ENCODE measurements at places on chromosomes 4 and X.

- peak; percentile 56 for DNase-seq
These were observed 219.2 kb upstream of the FAT1 start for GRCh38 chr4:186942758-186943377.

DNA sequence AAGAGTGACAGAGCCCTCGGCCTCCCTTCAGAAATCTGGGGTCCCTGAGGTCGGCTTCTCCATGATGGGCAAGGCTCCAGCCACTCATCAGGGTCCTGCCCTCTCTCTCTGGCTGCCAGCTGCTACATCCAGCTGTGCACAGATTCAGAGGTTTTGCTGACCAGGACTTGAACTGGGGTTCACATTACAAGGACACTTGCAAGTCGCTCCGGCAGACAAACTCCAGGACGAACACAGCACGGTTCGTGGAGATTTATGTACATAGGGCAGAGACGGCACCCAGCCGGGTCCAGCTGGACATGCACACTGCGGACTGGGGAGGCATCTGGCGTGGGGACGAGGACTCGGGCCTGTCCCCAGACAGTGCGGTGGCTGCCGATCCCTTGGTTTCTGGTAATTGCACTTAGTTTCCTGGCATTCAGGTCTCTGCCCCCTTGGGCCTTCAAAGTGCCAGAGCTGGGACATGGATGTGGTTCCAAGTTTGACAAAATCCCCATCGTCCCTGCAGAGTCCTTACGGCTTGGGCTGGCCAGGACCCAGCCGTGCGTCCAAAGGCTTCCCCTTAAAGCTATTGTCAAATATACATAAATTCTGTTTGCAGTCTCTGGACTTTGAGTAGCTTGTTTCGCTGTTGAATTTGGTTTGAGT is 6.2 kb upstream of the C4orf50 start:
- no peak for DNase-seq

GRCh38 chrX:133849676-133850075 is 135.7 kb downstream of the GPC3 start:
- no peak for DNase-seq

GRCh38 chr4:111943796-111944203 is 201.5 kb upstream of the FAM241A start:
- DNase-seq = no peak

DNA sequence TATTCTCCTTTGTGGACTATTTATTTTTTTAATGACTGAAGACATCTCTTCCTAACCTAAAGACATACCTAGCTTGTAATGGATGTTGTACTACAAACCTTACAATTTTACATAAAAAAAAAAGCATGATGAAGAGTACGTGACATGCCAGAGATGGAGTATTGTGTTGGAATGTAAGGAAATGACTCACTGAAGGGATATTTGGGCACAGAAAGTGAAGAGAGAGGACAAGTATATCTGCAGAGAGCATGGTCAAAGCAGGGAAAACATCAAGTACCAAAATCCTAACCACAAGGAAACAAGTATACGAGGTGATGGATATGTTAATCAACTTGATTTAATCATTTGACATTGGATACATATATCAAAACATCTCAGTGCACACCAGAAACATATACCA is 1051.4 kb upstream of the PRKX start:
- DNase-seq = no peak

DNA sequence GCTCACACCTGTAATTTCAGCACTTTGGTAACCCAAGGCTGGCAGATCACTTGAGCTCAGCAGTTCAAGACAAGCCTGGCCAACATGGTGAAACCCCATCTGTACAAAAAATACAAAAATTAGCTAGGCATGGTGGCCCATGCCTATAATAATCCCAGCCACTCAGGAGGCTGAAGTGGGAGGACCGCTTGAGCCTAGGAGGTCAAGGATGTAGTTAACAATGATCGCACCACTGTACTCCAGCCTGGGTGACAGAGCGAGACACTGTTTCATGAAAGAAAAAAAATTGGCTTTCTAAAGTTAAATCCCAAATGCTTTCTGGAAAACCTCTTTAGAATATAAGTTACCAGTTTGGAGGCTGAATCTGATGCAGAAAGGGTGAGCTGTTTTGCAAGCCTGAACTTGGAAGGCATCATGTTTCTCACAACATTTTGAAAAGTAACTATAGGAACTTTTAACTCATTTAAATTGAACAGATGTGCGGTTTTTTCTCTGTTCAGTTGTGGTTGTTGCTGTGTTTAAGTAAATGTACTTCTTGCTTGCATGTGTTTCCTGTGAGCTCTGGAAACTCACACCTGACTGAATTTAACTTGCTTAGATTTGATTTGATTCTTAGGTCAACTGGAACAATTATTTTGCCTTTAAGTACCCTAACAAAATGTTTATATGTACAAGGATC is 39.8 kb upstream of the TMEM131L start:
- DNase-seq = no peak

DNA sequence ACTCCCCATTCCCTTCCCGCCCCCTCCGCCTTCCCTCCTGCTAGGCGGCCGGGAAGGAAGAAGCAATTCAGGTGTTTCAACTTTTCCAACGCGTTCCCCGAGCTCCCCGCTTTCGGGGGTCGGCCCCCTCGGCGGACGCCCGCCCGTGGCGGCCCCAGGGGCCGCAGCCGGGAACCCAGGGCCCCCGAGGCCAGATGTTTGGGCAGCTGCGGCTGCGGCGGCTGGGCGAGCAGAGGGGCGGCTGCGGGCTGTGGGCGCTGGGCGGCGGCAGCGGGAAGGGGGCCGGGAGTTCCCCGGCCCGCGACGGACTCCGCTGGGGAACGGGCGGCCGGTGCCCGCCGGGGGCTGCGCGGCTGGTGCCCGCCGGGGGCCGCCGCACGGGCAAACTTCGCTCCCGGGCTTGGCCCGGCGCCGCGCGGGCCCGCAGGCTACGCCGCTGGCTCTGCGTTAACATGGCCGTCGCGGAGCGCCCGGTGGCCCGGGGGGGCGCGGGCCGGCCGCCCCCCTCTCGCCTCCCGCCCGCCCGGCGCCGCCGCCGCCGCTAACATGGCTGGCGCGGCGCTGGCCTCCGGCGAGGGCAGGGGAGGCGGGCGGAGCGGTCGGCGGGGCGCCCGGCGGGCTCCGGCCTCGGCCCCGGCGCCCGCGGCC is 510 bp downstream of the HMGB3 start:
- DNase-seq = no peak

DNA sequence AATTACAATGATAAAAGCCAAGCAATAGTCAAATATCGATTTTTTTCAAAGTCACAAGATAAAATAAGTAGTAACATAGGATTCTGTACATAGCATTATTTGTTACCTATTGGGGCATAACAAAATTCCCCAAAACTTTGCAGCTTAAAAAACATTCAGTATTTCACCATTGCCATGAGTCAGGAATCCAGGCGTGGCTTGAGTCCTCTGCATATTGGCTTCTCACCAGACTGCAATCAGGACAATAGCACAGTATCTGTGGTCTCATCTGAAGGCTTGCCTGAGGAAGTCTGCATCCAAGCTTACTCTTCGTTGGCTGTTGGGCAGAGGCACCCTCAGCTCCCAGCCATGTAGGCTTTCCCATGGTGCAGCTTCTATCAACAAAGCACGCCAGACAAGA is 6.2 kb upstream of the CTBP1 start:
- DNase-seq = no peak

DNA sequence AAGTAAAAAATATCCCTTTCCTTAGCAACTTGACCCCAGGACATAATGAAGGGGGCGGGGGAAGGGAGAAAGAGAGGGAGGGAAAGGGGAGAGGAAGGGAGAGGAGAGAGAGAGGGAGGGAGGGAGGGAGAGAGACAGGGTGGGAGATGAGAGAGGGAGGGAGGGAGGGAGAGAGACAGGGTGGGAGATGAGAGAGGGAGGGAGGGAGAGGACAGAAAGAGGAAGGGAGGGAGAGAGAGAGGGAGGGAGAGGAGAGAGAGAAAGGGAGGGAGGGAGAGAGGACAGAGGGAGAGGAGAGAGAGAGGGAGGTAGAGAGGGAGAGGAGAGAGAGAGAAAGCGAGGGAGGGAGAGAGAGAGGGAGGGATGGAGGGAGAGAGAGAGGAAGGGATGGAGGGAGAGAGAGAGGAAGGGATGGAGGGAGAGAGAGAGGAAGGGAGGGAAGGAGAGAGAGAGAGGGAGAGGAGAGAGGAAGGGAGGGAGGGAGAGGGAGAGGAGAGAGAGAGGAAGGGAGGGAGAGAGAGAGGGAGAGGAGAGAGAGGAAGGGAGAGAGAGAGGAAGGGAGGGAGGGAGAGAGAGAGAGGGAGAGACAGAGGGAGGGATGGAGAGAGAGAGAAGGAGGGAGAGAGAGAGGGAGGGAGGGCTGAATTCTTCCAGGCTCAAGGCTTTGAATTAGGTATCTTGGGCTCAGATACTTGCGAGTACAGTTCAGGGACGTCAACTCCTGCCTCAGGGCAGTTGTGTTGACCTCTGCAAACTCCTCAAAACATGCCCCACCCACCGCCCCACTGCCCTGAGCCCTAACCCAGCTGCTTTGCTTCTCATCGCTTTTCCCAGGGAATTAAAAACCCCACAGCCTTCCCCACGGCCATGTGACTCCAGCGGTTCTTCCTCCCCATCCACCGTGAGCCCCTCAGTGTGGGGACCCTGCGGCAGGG is 40.0 kb upstream of the ADRA2C start:
- no peak for DNase-seq

DNA sequence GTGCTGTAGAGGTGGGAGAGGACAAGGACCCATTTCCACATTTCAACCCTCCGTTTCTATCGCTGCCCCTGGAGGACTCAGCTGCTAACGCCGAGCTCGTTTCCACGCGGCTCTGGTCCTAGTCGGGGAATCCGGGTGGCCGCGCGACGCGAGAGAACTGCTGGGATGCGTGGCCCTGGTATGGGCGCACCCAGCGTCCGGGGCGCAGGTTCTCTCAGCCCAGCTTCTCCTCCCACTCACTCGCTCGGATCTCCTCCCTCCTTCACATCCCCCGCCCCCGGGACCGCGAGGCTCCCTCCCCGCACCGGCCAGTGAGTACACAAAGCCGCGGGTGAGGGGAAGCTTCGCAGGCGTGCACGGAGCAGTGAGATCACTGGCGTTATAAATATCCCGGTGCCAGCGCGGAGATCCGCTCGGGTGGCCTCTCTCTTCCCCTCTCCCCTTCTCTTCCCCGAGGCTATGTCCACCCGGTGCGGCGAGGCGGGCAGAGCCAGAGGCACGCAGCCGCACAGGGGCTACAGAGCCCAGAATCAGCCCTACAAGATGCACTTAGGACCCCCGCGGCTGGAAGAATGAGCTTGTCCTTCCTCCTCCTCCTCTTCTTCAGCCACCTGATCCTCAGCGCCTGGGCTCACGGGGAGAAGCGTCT is at the start of gene FGF5:
TSS of gene FGF5 (plus strand) at position 412 of the 649 bp plus-strand sequence. CDS start at position 573, 161 bp downstream.
- DNase-seq = peak; percentile 73

- no peak for DNase-seq
These were observed 241.6 kb downstream of the MGST2 start for GRCh38 chr4:139907001-139907809.

- no peak for DNase-seq
These were observed 65.3 kb downstream of the CASP3 start for GRCh38 chr4:184583738-184584502.

DNA sequence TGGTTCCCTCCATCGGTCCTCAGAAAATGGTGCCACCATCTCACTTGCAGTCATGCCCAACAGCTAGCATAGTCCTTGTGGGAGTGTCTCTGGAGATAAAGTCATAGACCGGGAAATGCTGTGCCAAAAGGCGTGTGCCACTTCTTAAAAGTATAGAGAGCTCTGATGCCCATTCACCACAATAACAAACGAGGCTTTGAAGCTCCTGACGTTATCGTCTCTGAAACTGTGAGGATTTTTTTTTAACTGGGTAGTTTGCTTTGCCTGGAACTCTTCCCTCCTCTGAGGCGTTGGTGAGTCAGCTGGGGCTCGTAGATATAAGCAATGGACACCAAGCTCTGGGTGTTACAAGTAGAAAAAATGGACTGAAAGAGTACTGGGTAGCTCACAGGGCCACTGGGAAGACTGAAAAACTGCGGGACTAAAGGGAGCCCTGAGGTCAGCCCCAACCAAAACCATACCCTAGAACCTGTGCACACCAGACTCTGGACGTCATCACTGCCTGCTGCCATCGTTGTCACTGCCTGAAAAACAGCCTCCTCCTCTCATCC is 89.4 kb upstream of the TRIM2 start:
- no peak for DNase-seq

GRCh38 chrX:110294087-110294486 is 23.8 kb downstream of the AMMECR1 start:
- no peak for DNase-seq

- no peak for DNase-seq
These were observed 33.2 kb downstream of the PPARGC1A start for GRCh38 chr4:23856630-23857029.

GRCh38 chr4:113474017-113474416 is 287.5 kb downstream of the CAMK2D start:
- no peak for DNase-seq

GRCh38 chrX:56233682-56234081 is 1.5 kb downstream of the KLF8 start:
- no peak for DNase-seq

- no peak for DNase-seq
These were observed 16.4 kb upstream of the PRSS48 start for GRCh38 chr4:151260526-151260925.

DNA sequence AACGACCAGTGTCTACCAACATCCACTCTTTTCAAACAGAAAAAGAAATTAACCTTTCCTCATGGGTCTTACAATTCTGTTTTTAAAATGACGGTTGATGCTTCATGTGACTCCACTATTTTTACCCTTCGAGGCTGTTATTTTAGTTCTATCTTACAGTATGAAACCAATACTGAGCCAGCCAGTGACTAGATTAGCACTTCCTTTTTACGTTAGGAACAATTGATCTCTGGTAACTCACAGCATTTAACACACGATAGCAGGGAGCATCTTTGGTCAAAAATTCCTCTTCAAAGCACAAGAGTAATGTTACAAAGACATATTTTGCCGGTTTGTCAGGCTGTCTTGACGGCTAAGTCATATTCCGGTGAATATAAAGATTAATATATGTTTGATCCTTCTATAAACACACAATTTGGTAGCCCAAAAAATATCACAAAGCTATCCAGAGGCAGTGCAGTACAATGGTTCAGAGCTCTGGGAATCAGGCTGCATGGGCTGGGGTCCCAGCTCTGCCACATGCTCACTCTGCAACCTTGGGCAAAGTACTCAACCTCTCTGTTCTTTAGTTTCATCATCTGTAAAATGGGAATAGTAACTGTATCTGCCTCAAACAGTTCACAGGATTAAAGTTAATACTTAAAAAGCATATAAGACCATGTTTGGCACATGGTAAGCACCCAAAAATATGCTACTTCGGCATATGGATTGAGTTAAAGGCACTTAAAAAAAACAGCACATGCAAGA is 62.9 kb upstream of the TXK start:
- DNase-seq = no peak

DNA sequence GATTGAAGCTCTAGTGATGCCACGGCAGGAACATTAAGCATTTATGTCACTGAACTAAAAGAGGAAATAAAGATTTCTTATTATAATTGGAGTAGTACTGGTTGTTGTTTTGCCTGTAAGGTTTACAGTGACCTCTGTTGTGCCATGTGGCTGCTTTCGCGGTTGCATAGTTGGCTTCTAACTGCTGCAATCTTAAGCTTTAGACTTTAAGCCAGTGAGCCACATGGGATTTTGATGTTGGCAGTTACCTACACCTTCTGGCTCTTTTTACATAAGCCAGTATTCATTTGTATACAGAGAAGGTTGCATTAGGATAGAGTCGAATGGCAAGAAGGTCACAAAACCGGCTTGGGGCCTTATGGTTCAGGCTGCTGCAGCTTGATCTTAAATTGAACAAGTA is 1311.6 kb downstream of the RAPGEF2 start:
- DNase-seq = no peak

GRCh38 chr4:188228279-188228678 is 89.0 kb downstream of the TRIML1 start:
- no peak for DNase-seq

All from brain pericyte (primary cell).